NCI-H2081 (cell line): ENCODE measurements at places on chromosomes 1 and 21.

GRCh38 chr1:20602851-20603450 is 14.1 kb downstream of the CDA start:
- DNase-seq: no peak

DNA sequence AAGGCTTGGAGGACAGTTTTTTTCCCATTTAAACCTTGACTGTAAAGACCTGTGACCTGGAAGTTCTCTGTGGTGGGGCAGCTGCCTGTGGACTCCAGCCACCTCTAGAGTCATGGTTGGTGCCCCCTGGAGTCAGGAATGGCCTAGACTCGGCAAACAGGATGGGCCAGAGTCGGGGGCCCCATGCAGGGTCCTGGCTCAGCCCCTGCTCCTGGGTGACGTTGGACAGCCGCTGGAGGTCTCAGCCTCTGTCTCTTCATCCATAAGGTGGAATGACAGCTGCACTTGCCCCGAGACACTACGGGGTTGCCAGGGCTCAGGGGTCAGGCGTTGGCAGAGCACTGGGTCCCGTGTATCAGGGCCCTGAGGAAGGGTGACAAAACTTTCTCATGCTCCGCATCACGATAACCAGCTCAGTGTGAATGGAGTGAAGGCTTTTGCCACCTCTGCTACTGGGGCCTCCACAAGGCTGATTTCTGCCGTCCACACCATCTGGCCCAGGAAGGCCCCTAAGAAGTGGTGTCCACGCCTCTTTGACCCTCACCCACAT is 58.5 kb upstream of the TTC34 start:
- no peak for DNase-seq

DNA sequence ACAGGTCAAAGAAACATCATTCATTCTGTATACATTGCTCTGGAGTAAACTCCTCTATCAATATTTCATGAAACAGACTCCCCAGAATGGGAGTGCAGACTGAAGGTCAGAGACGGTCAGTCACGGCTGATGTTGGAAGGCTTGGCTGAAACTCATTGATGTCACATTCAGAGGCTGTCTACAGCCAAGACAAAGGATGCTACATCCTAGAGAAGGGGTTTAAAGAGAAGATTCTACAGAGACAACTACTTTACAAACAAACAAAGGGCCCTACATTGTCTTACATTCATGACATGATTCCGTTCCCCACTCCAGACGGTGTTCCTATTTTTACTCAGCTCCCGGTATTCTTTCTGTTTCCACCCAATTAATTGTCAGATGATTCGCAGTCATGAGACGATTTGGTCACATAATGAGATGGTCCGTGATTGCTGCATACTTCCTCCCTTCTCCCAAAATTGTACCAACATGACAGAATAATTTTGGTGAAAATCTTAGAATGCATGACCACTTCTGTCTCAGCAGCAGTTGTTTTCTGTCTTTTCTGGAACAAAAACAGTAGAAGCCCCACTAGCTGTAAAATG is 73.8 kb upstream of the VAV3 start:
- DNase-seq: no peak

DNA sequence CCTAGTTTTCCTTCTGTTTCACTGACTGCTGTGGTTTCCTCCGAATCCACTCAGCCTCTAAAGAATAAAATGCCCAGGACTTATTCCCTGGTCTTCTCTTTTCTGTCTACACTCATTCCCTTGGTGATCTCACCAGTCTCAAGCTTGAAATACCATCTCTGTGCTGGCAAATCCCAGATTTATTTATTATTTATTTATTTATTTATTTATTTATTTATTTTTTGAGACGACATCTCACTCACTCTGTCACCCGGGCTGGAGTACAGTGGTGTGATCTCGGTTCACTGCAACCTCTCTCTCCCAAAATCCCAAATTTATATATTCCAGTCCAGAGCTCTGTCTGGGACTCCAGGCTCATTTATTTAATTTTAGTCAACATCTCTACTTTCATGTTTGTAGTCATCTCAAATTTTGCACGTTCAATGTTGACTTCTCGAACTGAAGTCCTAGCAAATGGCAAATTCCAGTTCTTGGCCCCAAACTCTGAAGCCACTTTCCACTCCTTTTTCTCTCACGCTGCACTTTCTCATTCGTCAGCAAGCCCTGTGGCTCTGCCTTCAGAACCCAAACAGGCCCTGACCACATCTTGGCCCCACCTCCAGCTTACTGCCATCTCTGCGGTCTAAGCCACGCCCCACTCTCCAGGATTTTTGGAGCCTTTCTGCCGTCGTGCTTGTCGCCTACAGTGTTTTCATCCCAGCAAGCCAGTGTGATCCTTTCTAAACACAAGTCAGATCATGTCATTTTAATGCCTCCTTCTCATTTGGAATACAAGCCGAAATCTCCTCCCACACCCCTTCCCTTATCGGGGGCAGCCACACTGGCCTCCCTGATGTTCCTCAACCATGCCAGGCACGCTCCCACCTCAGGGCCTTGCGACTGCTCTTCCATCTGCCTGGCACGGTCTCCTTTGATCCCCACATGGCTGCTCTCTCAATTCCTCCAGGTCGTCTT is 14.2 kb upstream of the TENT5B start:
- DNase-seq: peak; percentile 53

DNA sequence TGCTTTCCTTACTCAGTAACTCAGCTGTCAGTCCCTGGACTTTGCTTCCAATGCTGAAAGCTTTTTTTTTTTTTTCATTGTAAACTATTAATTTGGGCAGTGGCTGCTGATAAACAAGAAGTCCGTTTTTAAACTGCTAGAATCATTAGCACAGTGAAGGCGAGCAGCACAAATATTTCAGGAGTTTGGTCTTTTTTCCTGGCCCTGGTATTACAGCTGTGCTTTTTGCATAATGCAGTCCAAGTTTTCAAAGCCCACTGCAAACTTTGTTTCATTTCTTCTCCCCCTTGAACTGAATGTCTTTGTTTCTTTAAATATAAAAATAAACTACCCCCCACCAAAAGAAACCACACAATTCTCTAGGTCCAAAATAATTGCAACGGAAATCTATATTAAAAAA is 6.6 kb downstream of the GLIS1 start:
- DNase-seq: no peak

GRCh38 chr1:3306583-3307291 is 147.7 kb upstream of the ARHGEF16 start:
- no peak for DNase-seq

- no peak for DNase-seq
Observed at GRCh38 chr1:84407958-84408422, 9.7 kb downstream of the DNASE2B start.

DNA sequence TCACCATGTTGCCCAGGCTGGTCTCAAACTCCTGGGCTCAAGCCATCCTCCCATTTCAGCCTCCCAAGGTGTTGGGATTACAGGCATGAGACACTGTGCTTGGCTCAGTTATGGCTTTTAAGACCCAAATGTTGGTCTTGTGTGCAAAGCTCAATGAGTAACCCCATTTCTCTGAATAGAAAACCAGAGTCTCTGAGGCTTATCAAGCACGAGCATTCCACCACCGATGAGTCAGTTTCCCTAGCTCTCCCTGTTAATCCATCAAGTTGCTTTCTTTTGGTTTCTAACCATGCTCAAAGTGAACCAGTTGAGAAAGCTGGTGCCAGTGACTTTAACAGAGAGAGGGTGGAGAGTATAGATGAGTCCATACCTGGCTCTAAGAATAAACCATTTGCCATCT is 350.9 kb upstream of the ADGRL2 start:
- DNase-seq: no peak

- DNase-seq: peak; percentile 45
Observed at GRCh38 chr1:37035796-37036666, 1.7 kb upstream of the GRIK3 start.

DNA sequence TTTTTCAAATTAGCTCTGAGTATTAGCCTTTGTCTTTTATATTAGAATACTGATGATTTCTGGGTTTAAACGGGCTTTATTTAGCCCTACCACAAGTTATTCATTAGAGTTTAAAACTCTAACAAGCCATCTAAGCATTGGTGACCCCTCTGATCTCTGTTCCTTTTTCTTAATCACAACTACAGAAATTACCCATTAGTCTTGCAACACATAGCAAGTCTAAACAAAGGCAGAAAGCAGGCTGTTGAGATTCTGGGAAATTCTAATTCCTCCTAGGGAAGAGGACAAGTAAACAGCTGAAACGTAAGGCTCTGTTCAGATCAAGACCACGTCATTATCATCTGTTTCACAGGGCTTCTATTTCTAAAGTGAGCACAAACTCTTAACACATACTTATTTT is 491.2 kb upstream of the ZRANB2 start:
- no peak for DNase-seq

DNA sequence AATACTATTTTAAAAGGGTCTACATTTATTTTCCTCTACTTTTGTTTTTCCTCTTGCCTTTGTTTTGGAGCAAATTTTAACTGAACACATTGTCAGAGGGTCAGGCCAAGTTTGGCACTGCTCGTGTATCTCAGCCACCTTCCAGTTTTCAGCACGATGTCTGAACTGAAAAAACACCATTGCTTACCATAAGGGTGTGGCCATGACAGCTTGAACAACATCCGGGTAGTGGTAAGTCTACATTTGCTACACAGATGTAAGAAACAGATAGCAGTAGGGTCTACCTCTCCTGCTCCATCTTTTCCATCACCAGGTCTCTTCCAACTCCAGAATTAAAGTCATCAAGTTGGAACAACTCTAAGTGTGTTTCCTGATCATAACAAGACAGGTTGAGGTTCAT is 4.2 kb downstream of the HIVEP3 start:
- no peak for DNase-seq

DNA sequence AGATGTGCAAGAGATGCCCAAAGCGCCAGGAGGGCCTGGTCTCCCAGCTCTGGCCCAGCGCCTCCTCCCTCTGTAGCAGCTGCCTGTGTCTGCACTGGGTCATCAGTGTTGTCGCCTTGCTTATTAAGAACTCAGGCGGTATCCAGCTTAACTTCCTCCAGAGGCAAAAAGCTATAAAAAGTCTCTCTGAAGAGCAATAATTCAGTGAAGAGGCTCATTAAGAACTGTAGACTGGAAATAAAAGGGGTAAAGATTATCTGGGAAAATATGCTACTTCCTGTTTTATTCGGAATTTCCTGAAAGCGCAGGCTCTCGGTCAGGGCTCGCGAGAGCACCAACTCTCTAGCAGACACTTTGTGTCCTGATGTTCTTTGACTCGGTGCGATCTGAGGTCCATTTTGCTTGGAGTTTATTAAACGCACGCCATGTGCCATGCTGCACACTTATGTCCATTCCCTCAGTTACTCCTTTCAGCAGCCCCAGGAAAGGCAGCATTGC is 70.4 kb downstream of the MRPS6 start:
- no peak for DNase-seq

DNA sequence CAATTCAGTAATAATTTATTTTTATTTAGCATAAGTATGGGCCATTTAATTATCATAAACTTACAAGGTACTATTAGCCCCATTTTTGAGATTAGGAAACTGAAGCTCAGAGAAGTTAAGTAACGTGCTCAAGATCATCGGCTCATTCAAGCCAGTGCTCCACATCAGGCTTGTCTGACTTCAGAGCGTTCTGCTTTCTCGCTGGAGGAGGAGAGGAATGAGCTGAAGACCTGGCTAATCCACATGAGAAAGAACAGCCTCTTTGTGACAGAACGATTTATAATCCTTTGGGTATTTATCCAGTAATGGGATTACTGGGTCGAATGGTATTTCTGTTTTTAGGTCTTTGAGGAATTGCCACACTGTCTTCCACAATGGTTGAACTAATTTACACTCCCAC is 39.7 kb downstream of the DDX20 start:
- no peak for DNase-seq

DNA sequence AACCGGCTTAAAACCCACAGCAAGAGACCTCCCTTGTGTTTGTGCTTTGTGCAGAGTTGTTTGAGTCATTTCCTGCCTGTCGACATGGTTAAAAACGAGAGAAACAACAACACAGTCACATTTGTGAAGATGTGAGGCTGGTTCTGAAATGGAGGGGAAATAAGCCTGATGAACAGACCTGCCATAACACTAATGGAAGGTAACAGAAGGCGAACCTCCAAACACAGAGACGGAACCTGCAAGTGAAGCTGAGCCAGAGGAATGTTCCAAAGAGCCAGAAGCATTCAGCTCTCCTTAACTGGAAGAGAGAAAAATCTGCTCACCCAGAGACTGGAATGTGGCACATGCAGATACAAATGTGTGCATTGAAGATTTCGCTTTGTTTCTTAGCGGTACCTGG is 53.2 kb upstream of the RAVER2 start:
- no peak for DNase-seq

GRCh38 chr1:56435434-56436262 is 143.7 kb downstream of the PLPP3 start:
- DNase-seq: no peak

DNA sequence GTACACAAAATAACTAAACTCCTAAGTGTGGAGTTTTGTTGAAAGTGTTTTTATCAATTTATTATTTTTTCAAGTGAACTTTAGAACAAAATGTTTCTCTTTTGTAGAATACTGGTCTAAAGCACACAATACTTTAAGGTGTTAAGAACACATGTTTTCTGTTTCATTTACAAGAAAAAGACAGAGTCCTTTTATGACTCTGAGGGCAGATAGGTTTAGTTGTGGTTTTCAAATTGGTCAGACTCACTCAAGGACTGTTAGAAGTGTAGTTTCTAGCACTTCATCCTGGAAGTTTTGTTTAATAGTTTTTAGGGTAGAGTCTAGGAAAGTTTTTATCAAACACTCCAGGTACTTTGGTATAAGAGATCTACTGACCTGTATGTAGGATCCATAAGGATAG is 376.5 kb downstream of the LRRIQ3 start:
- no peak for DNase-seq

GRCh38 chr21:35352066-35352770 is 303.1 kb upstream of the RUNX1 start:
- no peak for DNase-seq

- DNase-seq: no peak
Observed at GRCh38 chr1:37958690-37959089, 11.8 kb upstream of the INPP5B start.

GRCh38 chr1:200535605-200536004 is 84.9 kb downstream of the KIF14 start:
- DNase-seq: no peak
